Activated naive CD4-positive, alpha-beta T cell treated with Interleukin-2 at 50 U/mL for 16 hours (primary cell): ENCODE measurements at places on chromosomes 16 and 17.

- DNase-seq = no peak
Observed at GRCh38 chr16:78461496-78462287, 362.2 kb downstream of the WWOX start.

DNA sequence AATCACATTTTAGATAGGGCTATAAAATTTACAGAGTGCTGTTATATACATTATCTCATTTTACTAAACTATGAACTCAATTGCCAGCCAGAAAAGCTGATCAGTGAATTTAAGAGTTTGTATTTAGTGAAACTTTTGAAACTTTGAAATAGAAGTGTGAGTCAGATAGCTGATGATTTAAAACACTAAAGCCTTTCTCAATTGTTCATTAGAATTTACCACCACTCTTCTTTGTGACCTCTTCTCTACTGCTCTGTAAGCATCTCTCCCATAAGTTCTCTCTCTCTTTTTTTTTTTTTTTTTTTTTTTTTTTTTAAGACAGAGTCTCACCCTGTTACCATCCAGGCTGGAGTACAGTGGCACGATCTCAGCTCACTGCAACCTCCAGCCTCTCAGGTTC lies 43.7 kb downstream of the GOSR1 start:
- no peak for DNase-seq

DNA sequence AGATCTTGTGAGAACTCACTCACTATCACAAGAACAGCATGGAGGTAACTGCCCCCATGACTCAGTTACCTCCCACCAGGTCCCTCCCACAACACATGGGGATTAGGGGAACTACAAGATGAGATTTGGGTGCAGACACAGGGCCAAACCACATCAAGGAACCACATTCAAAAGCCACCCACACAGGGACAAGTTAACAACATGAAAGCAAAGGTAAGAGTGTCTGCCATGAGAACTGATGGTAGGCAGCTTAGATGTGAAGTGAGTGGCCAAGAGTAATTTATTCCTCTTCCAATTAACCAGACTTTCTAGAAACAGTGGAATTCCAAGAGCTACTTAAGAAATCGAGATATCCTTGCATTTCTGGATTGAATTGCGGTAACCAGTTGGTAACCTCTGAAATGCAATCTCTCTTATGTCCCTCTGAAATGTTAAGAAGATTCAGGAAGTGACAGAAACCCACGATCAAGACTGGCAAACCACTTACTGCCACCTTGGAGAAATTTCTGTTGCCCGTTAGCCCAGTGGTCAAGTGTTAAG lies 167.4 kb upstream of the CACNG5 start:
- DNase-seq = peak; percentile 75

- no peak for DNase-seq
Observed at GRCh38 chr16:22123759-22124490, 31.6 kb downstream of the VWA3A start.

GRCh38 chr16:68936736-68937631 lies 93.7 kb downstream of the TANGO6 start:
- DNase-seq = no peak

GRCh38 chr16:51524555-51525373 lies 373.7 kb upstream of the SALL1 start:
- DNase-seq = no peak

DNA sequence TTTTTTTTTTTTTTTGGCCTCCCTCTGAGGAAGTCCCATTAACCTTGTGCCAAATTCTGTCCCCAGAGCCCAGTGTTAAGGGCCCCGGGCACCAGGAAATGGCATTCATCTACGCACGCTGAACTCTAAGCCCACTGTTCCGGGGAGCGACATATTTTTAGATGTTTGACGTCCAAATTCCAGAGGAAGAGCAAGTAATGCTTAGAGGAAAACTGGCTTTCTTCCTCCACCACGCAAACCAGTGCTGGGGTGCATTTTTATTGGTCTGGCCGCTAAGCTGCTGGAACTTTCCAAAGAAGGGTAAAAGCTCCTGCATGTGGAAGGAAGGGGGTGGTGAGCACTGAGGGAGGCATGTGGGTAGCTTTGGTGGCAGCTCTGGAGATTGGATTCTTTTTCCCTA lies 8.3 kb downstream of the WFDC1 start:
- DNase-seq = no peak

- DNase-seq = no peak
Observed at GRCh38 chr17:39196241-39196807, 1.1 kb downstream of the CACNB1 start.

DNA sequence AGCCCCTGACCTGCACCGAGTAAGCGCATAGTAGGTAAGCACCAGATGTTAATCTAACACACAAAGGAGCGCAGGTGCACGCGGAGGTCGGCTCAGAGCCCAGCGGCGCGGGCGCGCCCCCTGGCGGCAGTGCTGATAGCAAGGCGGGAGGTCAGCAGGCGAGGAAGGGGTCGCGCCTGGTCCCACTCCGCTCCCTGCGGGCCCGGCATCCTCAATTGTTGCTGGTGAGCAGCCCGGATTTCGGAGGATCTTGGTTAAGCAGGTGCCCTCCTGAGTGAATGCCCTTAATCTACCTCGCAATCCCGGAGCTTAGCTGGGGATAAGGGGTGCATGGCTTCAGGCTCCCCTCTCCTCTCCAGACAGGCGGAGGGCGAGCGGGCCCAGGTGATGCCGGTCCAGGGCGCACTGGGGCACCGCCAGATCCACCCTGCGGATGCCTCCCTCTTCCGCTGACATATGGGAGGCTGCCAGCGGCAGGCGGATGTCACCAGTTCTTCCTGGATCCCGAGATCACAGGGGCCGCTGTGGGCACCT lies 4.0 kb upstream of the WNT3 start:
- DNase-seq = peak; percentile 27

- DNase-seq = no peak
Observed at GRCh38 chr17:48569674-48570324, 8.4 kb downstream of the HOXB4 start.

- DNase-seq = no peak
Observed at GRCh38 chr16:56413381-56413780, 12.0 kb downstream of the AMFR start.

DNA sequence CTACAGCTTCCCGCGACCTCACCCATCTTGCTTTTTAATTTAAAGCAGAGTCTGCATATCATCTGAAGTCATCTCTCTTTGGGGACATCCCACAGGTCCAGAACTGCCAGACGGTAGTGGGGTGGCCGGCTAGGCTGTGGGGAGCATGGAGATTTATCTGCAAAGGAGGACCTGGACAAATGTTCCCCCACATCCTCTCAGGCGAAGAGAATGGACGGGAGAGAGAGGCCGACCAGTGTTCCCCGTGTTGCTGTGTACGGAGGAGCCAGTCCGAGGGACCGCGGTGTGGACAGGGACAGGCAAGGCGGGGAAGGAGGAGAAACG lies 665 bp upstream of the MT1M start:
- no peak for DNase-seq

- peak; percentile 32 for DNase-seq
Observed at GRCh38 chr17:413016-413350, 60.4 kb upstream of the RPH3AL start.

DNA sequence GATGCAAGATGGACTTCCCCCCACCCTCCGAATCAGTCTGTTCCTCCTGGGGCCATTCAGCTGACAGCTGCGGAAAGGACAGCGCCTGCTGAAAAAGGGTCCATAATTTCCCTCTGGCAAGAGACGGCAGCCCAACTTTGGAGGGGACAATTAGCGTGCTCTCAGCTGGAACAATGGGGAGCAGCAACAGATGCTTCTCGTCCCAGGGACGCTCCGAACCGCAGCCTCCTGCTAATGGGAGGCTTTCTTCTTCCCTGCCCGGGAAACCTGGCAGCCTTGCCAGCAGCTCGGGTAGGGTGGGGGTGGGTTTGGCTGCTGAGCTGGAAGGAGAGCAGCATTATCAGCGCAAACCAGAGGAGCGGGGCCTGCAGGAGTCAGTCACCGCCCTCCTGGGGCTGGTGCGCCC lies 500.0 kb upstream of the SALL1 start:
- no peak for DNase-seq

- no peak for DNase-seq
Observed at GRCh38 chr17:55416470-55417052, 5.1 kb downstream of the MMD start.

DNA sequence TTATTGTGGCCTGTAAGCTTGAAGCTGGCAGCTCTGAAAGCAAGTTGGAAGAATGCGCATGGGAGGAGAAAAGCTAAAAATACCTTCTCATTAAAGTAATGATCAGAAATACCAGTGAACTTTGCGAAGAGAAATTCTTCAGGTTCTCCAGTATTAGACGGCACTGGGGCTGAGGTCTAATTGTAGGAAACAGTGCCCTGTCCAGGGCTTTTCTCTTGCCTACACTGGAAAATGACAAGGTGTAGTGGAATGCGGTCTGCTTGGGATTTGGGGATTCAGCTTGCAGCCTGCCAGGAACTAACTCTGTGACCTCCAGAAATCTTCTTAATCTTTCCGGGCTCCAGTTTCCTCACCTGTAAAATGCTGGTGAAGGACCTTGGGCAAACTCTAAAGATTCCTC lies 53.3 kb upstream of the KCNJ16 start:
- DNase-seq = no peak

DNA sequence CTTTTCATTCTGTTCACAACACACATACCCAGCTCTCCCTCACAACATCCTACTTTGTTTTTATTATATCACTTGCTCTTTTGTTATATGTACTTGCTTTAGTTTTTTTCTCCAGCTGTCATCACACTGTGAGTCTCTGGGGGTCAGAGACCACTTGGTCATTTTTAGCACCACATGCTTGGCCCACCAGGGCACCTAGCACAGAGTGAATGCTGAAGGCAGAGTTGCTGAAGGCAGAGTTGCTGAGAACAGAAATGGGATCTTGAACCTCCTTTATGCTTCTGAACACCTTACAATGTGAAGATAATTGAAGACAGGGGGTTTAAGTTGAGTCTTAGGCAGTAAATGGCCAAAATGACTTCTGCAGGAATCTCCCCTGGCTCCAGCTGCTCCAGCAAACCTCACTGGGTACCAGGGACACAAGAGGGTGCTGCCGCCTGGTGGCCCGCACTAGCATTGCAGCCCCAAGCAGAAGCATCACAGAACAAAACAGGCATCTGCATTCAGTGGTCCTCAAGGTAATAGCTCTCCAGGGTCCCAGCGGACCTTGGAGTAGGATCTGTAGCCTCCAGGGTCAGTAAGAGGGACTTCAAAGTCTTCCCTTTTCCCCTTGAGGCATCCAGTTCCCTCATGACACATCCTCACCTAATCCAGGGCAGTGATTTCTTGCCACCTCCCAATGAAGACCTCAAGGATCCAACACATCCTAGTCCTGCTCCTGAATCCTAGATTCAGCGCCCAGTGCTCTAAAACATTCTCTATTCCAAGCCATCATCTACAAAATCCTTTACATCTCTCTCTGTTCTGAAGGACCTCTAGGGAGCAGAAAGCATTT lies 1972.6 kb downstream of the TP53TG3F start:
- no peak for DNase-seq

- no peak for DNase-seq
Observed at GRCh38 chr16:11534262-11534661, 52.5 kb downstream of the LITAF start.

- peak; percentile 34 for DNase-seq
Observed at GRCh38 chr17:78329263-78330059, 30.4 kb downstream of the SOCS3 start.

DNA sequence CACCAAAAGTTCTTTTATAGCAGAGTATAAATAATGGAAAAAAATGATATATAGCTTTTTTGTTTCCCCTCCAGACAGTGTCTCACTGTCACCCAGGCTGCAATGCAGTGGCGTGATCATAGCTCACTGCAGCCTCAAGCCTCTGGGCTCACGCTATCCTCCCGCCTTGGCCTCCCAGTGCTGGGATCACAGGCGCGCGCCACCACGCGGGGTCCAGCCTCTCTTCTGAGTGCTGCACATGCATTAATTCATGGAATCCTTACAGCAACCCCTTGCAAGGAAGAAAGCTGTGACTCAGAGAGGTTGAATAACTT lies 18.0 kb upstream of the ZNF629 start:
- peak; percentile 9 for DNase-seq

DNA sequence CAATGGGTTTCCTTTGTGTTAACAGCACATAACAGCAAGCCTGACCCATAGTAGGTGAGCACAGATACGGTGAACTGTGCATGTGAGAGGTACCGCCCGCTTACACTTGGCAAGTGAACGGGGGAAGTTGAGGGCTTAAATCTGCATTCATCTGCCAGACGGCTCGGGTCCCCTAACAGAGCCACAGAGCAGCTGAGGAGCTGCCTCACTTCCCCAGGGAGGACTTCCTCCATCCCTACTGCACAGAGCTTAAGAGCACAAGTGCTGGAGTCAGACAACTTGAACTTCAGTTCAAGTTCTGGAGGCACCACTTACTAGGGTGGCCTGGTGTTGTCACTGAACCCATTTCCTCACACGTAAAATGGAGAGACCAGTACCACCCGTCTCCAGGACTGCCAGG lies 13.4 kb downstream of the RAB5C start:
- DNase-seq = no peak

GRCh38 chr17:1533661-1534325 lies 17.4 kb upstream of the INPP5K start:
- no peak for DNase-seq

DNA sequence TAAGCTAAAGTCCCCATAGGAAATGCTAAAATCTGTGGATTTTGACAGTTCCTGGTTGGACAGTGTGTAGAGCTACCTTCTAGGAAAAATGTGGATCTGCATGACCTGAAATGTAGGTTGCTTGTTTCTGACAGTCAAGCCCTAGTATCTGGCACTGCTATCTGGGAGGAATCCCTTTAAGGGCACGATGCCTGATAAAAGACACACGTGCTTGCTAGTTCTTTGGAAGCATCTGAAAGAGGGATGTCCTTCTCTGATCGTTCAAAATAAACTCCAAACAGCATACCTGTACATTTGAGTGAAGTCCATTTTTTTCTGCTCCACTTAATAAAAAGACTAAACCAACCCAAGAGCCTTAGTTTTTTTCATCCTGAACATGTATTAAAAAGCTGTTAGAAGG lies 101.3 kb downstream of the CDK5R1 start:
- DNase-seq = no peak

DNA sequence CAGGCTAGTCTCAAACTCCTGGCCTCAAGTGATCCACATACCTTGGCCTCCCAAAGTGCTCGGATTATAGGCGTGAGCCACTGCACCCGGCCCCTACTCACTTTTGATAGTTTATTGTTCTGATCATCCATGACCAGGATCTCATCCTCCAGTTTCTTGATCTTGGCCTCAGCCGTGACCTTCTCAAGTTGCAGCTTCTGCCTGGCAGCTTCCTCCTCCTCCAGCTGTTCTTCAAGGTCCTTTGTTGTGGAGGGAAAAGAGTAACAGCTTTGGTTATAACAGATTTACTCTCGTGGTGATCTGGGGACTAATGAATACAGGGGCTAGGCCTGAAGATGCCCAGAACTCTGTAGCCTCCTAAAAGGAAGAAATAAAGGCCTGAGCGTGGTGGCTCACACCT lies 89.9 kb downstream of the NDE1 start:
- DNase-seq = no peak
